ENCODE measurements at places on chromosomes 6 and 20.

DNA sequence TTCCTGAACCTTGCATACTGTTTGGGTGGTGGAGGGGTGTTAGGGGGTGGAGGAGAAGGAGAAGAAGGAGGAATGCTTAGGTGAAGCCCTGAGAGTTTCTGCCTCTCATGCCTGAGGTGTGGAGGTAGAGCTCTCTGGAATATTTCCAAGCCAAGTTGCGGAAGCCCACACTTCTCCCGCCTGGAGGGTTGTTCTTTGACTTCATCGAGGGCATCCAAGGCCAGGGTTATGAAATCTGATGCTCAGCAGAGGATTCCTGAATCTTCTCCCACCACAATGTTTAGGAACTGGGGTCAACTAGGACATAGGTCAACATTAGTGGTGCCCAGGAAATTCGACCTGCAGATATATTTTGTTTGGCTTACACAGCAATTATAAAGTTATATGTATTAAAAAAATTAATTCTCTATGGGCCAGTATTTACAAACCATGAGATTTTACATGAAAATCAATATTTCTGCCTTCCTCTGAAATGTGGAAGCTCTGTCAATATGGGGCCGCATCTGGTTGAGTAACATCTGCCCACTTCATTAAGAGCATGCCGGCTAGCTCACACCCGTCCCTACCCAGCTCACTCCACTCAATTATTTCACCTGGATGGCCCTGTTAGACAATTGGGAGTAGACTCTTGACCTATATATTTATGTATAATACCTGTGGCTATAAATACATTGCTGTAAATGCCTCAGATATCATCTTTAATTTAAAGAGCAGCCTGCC is 257.1 kb upstream of the ZFP64 start:
- no peak for DNase-seq

DNA sequence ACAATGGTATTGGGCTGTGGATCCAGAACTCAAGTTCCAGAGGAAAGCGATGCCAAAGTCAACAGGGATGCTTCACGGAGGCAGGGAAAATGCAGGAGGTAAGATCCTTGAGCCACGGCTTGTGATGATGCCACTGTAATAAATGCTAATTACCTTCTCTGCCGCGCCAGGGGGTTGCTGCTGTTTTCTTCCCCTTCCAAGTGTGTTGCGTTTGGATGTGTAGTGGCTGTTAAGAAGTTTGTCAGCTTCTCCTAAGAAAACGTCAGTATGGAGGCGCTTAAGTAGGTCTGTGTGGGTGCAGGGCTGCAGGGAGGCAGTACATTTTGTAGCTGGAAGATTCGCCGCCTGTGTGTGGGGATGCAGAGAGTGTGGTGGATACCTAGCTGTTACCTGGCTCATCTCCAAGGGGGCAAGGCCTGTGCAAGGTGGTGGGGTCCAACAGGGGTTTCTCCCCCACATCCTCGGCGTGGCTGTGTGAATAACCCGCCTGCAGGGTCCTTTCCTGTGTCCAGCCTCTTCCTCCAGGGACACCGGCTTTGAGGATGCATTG is 318.7 kb downstream of the CDH4 start:
- no peak for DNase-seq

GRCh38 chr20:59028812-59029211 is 3.3 kb downstream of the ATP5F1E start:
- no peak for DNase-seq

- no peak for DNase-seq
Observed at GRCh38 chr6:143680141-143680540, 2.4 kb downstream of the PHACTR2 start.

DNA sequence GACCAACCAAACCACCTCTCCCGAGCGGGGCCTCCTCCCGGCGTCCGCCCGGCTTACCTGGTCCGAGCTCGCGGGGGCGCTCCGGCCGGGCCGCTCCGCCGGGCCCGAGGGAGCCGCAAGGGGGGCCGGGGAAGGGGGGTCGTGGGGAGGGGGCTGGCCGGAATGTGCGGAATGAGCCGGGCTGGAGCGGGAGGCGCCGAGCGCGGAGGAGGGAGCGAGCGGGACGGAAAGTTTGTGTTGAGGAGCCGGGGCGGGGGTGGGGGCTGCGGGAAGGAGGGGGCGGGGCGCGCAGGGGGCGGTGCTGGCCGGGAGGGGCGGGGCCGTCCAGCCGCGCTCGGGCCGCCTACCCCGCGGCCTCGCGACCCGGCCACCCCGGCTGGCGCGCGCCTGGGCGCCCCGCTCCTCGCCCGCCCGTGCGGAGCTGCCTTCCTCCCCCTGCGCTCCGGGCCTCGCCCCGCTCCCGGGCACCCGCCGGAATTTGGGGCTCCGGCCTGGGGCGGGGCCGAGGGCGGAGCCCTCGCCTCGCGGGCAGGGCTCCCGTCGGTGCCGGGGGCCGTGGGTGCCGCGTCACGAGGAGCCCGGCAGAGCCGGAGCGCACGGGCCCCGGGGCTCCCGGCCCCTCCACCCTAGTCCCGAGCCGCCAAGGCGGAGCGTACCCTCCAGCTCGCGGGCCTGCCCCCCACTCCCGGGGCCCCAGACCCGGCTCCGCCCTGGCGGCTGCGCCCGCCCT is at the start of gene TEAD3:
Gene TEAD3 (minus strand): TSS at position 239 of the 730 bp plus-strand sequence.
- DNase-seq, result peak; percentile 14

DNA sequence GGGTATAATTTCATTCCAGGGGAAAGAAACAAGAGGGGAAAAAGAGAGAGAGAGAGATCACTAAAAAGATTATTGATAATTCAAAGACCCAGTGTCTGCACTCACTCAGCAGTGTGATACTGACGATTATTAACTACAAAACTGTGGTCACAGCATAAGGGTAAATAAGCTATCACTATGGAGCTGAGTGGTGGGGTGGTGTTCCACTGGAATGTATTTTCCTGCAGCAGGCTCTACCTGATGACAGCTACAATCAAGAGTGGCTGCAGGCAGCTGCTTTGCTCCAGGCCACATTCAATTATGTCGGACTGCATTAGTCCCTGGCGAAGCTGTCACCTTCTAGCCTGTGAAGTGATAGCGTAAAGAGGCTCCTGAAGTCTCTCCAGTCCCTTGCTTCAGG is 122.2 kb upstream of the TFAP2D start:
- no peak for DNase-seq

- DNase-seq, result no peak
Observed at GRCh38 chr6:128963561-128963960, 80.6 kb downstream of the LAMA2 start.

DNA sequence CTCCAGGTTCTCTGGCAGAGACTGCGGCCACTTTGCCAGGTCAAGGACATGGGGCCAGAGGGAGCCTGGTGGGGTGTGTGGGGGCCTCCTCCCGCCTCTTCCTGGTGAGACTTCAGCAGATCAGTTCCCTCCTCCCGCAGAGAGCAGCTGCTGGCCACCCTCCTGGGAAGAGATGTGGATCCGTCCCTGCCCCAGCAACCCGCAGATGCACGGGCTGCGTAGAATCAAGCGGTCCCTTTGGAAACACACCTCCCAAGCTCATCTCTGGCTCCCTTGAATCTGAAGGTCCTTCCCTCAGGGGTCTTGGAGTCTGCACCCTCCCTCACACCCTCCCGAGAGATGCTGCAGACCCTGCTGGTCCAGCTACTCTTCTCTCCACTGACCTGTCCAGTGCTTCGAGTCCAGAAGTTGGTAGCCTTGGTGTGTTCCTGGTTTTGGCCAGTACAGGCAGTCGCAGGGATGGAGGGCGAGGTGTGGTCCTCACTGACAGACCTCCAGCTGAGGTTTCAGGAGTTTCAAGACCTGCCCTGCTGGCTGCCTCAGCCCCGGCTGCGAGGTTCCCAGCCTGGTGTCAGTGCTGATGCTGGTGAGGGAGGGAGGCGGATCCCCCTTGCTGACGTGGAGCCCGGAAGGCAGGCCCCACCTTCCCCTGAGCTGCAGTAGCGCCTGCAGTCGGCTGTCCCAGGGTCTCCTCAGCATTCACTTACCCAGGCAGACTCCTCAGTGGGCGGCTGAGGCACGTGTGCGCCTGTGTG is at the start of gene NPBWR2:
Gene NPBWR2 (minus strand): TSS at position 585 of the 755 bp plus-strand sequence. CDS start 734 bp downstream, outside the sequence.
- no peak for DNase-seq

DNA sequence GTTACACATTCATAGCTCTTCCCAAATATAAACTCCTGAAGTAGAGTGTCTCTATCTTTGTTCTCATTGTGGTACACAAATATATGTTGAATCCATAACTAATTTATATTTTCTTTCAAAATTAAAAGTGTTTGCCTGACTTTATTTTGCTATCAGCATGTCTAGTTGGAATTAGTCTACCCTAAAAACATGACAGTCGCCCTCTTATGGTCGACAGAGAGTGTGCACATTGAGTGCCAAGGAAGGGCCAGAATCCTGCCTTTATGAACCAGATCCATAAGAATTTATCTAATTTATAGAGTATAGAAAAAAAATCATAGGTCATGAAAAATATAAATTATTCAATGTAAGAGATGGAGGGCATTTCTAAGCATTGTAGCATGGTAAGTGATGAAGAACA is 12.3 kb upstream of the DEFB112 start:
- DNase-seq, result no peak

- no peak for DNase-seq
Observed at GRCh38 chr20:41622584-41622983, 4.4 kb upstream of the CHD6 start.

GRCh38 chr6:160420253-160420968 is 72.2 kb downstream of the SLC22A3 start:
- DNase-seq, result no peak

GRCh38 chr6:75349262-75349984 is 64.8 kb upstream of the TMEM30A start:
- DNase-seq, result no peak

- DNase-seq, result no peak
Observed at GRCh38 chr6:83354747-83355146, 76.1 kb downstream of the ME1 start.

DNA sequence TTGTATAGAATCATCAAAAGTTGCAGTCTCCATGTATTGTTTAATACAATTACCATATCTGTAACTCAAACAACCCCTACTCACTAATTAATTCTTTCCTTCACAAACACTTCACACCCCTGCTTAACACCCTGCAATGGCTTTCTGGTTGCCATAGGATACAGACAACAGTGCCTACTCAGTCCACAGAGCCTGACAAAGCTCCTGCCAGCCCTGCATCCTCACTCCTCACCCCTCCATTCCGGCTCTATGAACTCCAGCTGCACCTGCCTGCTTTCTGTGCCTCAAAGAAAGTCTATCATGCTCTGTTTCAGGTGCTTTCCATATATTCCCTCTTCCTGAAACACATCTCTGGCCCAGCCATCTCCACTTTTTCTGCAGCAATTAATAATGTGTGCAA is 253.4 kb downstream of the HACE1 start:
- no peak for DNase-seq

DNA sequence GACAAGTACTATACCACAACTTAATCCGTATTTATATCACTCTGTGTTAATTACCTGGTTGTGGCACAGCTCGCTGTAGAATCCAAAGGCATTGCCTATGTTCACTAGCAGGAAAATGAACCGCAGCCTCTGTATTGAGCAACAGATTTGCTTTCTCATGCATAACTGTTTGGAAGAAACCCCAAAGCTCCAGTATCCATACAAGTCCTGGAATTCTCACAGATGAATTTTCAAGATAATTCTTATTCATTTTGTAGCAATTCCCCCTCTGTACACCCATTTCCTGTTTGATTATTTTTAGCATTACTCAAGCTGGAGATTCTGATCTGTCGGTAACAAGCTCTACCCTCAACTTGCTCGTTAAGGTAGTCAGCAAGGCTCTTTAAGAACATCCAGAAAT is 63.5 kb downstream of the STMND1 start:
- DNase-seq, result no peak

- DNase-seq, result no peak
Observed at GRCh38 chr6:121759370-121759769, 323.9 kb downstream of the GJA1 start.

GRCh38 chr6:131400054-131400778 is 172.8 kb upstream of the ARG1 start:
- no peak for DNase-seq

GRCh38 chr20:64180673-64181072 is 16.4 kb downstream of the MYT1 start:
- DNase-seq, result no peak

DNA sequence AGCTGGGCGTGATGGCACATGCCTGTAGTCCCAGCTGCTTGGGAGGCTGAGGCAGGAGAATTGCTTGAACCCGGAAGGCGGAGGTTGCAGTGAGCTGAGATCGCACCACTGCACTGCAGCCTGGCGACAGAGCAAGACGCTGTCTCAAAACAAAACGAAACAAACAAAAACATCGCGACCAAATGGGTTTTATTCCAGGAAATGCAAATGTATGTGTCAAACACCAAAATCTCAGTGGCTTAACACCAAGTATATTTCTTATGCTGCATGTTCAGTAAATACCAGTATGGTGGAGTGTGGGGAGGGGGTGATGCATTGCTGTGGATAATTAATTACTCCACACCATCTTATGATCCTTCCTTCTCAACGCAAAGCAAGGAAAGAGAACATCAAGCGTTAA is 28.1 kb downstream of the ACTR5 start:
- DNase-seq, result no peak

DNA sequence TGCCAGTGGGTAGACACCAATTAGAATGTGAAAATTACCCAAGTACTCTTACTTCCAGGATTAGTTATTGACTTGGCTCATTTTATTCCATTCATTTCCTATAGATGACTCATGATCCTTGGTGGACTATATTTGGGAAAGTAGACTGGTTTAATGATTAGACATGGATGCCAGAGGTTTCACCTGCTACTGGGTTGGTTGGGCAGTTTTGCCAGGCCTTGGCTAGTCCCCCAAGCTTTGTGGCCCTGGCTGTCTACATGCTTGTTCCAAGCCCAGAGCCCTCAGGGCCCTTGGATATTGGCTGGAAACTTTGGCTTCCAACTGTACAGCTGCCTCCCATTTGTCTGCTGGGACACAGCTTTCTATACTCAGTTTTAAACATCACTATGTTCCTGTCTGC is 104.1 kb downstream of the ZFP64 start:
- DNase-seq, result no peak

DNA sequence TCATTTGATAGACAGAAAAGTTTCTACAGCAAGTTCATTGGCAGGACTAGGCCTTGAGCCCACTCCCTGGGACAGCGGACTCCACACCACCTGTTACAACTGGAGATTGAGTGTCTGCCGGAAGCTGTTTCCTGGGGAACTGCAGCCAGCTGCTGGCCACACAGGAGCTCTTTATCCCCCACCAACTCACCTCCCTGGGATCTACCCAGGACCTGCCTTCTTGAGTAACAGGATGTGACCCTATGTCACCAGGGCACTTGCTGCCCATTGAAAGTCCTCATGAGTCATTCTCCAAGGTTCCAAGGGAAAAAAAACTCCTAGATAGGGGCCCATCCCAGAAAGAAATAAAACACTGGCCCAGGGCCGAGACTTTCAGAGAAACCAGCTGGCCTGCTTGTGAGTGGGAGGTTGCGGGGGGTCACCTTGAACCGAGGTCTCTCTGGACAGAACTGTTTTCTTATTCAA is 37.4 kb upstream of the SLC9A8 start:
- DNase-seq, result no peak

DNA sequence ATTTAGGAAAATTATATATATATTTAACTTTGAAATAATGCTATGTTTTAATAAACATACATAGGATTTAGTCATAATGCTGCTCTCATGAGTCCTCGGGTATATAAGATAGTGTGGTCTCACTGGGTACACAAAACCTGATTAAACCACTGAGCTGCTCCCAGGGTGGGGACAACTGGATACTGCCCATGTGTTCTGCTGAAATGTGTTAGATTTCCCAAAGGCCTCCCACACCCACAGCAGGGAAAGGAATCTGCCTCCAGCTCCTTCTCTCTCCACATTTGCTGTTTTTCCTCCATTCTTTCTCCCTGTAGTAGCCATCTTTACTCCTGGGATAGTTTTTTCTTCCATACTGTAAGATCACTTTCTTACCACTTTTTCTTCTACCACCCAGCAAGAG is 69.2 kb upstream of the TRAF3IP2 start:
- no peak for DNase-seq

- DNase-seq, result no peak
Observed at GRCh38 chr6:112590326-112590725, 243.2 kb downstream of the RFPL4B start.

- DNase-seq, result no peak
Observed at GRCh38 chr6:159943968-159944598, 24.8 kb upstream of the IGF2R start.

All from T follicular helper cell (primary cell).